CD4-positive, alpha-beta T cell treated with Interleukin-15 for 1 hour (primary cell): ENCODE measurements at places on chromosomes 1 and 21.

GRCh38 chr1:111221633-111222291, 5.8 kb upstream of the CHI3L2 start:
- peak; percentile 51 for DNase-seq

- DNase-seq: no peak
Observed at GRCh38 chr1:85134583-85135391, 66.0 kb downstream of the SYDE2 start.

GRCh38 chr1:172778456-172779455, 119.9 kb downstream of the FASLG start:
- DNase-seq: no peak

DNA sequence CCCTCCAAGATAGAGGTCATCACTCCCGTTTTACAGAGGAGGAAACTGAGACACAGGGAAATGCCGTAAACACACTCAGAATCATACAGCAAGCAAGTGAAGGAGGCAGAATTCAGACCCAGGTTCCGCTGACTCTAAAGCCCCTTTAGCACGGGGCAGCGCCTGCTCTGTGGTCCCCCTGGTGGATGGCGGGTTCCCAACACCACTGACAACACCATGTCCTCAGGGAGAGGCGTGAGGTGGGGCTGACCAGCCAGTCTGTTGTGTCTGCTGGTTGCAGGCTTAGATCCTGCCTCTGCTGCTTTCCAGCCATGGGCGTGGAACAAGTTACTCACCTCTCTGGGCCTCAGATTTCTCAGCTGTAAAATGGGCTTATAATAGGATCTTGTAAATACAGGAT, 617.3 kb downstream of the MATN1 start:
- DNase-seq: no peak

DNA sequence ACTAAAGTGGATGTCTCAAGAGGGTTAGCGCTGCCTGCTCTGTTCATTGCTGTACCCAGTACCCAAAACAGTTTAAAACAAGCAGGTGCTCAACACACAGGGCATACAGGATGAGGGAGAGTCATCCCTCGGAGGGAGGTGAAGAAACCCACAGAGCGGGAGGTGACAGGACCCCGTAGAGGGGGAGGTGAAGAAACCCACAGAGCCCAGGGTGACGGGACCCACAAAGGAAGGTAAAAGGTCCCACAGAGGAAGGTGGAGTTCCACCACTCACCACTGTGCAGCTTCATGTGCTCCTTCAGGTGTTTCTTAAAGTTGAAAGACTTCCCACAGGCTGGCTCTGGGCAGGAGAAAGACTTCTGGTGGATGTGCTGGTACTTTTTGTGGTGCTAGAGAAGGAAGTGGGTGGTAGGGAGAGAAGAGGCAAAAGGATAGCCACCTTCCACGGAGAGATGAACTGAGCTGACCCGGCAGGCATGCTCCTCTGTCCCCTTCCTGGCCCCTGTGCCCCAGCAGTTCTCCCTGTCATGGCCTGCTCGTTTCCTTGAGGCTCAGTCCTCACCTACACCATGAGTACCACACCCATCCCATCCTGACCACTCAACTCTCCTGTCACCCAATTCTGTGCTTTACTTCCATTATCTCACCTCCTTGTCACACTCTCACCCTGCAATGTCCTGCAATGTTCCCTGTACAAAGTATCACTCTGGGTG, 5.1 kb downstream of the ZNF692 start:
- peak; percentile 45 for DNase-seq

DNA sequence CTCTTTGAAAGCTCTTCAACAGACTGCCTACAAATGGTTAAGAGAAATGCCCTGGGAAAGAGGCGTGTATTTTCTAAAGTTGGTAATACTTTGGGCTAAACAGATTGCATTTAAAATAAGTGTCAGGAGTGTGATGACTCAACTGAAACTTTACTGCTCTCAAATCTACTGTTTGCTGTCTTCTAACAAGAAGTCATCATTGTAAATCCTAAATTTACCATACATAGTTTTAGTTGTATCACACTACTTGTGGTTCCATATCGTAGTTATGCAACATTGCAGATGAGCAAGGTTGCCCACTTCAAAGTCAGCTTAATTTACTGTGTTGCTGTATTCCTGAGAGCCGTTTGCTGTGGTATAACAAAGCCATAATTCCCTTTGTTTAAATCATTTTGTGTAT, 59.6 kb downstream of the RGS21 start:
- no peak for DNase-seq

GRCh38 chr1:170545476-170545875, 13.5 kb downstream of the GORAB start:
- DNase-seq: no peak

DNA sequence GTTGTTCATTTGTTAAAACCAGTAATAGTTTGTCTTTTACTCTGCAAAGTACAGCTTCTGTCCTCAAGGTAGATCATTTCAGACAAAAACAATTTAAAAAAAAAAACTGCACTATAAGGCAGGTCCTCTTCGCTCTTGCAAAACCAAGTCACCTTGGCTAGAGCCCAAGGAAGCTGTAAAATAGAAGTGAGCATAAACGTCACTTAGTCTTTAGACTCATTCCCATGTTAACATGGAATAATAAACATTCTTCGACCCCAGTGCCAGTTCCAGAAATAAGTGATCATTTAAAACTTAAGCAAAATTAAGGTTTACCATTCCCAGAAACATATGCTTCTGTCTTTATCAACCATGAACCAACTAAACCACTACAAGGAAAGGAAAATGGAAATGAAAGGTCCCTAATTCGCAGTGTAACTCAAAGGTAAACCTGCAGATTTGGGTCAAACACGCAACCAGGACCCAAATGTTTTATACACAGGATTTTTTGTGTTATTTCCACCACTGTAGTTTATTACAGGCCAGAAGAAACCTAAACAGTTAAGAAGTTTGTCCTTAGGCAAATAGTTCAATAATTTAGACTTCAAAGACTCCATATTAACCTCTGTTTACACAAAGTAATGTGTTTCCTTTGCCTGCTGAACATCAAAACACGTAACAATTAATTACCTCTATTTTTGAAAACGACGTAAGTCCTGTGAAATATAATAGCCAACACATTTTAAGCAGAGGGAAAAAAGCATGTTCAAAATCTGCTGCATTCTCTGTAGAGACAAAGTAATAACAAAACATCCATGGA, 54.6 kb downstream of the TGFBR3 start:
- no peak for DNase-seq
